NCI-H187 treated with DMSO at 0.1 percent for 48 hours (cell line): ENCODE measurements at places on chromosomes 2 and 18.

- no peak for DNase-seq
These were observed 188.2 kb downstream of the LDLRAD4 start for GRCh38 chr18:13406736-13407135.

DNA sequence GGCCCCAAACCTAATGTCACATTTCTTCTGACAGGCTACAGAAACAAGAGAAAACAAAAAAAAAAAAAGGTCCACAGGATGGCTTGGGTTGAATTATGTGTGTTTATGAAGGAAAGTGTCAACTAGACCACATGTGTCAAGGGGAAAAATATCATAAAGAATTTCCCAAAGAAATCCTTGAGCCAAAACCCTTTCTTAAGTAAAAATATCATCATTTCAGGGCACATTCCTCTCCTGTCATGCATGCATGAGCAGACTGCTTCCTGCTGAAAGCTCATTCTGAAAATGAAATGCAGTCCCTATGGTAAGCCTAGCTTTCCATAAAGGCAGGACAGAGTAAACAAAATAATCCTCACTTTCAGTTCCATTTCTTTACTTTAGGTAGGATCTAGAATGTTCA lies 85.7 kb upstream of the RBBP8 start:
- no peak for DNase-seq

GRCh38 chr2:238501311-238501710 lies 74.6 kb downstream of the ASB1 start:
- no peak for DNase-seq

DNA sequence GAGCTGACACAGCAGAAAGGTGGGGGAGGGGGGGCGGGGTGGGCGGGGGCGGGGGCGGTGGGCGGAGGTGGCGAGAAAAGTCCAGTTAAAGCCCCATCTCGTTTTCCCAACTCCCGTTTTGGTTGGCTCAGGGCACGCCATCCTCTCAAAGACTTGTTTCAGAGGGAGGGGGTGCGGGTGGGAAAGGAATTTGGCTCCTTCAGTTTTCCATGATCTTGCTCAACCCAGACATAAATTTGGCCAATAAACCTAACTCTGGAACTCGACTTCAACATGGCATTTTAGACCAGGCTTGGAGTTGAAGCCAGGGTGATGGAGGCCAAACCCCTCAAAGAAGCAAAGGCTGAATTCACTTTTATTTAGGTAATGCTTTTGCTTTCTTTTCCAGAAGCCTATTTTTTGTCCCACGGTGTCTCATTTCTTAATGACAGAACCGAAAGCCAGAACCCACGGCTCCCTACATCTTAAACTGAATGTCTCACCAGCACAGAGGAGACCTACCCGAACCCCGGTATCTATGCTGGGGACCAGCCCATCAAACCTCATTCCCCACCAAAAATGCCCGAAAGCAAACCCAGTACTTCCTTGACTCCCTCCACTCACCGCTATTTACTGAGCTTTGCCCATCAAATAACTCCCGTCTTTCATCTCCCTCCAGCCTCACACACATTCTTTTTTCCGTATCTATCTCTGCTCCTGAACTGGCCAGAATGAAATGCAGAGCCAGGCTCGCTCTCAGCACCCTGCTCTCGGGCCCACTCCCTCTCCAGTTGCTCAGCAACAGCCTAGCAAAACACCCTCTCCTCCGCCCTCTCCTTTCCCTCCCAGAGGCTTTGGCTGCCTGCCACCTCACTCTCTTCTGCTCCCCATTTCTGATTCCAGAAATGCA lies 4.3 kb downstream of the IGFBP5 start:
- DNase-seq, result peak; percentile 25

- DNase-seq, result no peak
These were observed 30.5 kb downstream of the GALNT14 start for GRCh38 chr2:31107591-31108300.

DNA sequence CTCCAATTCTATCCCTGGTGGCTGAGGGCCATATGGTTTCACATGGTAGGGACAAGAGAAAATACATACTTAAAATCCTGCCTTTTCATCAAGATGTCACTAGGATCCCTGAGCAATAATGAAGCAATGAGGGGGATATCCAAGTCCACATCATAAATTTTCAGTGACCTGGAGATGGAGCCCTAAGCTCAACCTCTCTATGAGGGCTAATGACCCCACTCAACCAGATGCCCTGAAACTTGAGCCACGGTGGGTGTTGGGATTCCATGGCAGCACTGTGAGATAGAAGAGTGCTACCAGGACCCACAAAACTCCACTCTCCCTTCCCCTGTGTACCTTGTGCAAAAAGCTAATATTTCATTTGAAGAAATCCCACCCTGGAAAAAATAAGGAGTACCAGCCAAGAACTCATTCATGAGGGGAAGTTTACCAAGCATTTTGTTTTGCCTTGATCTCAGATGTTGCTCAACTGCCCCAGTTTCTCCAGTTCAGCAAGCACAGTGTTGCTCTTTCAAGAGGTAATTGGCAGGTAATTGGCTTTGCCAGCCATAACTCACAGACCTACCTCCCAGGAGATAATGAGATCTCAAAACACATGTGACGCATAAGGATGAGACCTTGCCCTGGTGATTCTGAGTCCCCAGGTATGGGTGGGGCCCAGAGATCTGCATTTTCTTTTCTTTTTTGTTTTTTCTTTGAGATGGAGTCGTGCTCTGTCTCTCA lies 51.0 kb upstream of the TTC39C start:
- DNase-seq, result no peak

DNA sequence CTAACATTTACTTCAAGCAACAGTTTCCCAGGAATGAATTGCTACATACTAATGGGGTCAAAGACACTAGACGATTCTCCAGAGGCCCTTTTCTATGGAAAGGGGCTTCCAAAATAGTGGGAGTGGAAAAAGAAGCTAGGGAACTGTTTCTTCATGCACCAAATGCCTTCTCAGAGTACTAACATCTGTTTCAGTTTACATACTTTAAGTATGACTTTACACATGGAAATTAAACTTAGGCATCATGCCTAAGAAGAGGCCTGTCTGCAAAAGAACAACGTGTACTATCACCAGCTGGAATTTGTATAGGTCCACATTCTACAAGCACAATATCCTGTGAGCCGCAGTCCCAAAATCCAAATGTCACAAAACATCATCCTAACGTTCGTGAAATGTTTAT lies 29.4 kb upstream of the WDR75 start:
- no peak for DNase-seq

- no peak for DNase-seq
These were observed 73.9 kb downstream of the MARCO start for GRCh38 chr2:119015845-119016244.

DNA sequence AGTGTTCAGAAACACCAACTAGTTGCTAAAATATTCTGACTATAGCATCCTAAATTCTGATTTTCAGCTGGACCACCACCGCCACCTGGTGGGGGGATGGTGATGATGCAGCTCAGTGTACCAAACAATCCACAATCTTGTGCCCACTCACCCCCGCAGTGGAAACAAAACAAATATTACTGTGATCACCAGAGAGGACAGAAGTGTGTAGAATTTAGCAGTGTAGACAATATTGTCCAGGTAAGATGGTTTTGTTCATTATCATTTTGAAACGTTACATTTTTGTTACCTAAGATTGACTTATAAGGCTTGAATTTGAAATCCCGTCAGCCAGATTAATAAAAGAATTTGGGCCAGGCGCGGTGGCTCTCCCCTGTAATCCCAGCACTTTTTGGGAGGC lies 31.7 kb upstream of the UBXN4 start:
- no peak for DNase-seq

DNA sequence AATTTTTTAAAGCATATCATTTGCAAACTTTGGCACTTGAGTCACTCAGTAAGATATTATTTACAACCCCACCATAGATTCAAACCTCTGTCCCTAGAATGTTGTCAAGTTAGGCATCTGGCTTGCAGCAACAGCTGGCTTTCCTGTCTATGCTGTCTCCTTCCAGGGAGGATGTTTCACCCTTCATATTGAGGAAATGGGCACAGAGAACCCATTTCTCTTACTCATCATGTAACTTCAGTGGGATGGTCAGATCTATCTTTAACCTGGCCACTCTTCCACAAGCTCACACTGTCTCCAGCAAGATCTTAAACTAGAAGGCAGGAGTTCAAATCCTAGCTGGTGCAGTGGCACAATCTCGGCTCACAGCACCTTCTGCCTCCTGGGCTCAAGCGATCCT lies 15.8 kb downstream of the LCT start:
- no peak for DNase-seq

GRCh38 chr2:207533461-207534008 lies 3.8 kb downstream of the CREB1 start:
- no peak for DNase-seq

- DNase-seq, result no peak
These were observed 36.0 kb upstream of the UBE2E3 start for GRCh38 chr2:180944372-180944771.

DNA sequence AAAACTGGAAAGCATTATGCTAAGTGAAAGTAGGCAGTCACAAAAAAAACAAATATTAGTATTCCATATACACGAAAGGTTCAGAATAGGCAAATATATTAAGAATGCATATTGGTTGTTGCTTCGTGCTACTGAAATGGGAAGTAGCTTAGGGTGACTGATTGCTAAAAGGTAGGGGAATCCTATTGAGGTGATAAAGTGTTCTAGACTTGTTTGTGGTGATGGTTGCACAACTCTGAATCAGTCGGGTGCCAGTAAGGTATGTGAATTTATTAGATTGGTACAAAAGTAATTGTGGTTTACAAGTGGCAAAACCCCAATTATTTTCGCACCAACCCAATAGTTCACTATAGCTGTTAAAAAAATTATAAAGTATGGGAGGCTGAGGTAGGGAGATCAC lies 20.7 kb downstream of the USP34 start:
- no peak for DNase-seq

DNA sequence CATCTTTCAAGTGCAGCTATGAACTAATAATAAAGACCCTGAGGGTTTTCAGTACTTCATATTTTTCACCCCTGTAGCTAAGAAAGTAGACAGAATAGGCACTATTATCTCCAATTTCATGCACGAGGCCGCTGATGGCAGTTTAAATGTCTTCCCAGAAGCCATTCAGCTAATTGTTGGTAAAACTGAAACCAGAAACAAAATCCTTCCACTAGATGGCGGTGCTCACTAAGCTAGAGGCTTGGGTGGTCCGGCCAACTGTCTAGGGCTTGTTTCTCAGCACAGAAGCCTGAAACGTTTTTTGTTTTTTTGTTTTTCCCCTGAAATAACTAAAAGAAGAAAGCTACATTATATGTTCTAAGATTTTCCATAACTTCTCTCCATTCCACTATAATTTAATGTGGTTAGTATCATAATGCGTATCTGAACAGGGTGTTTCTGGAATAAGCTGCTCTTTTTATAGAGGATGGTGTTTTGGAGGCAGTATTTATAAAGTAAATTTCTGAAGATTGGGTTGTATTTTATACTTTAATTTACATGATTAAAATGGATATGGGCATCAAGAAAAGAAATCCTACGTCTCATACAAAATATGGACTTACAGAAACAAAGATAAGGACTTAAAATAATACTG lies 159.4 kb downstream of the PIK3C3 start:
- DNase-seq, result peak; percentile 53

GRCh38 chr2:126372406-126372805 lies 283.6 kb upstream of the GYPC start:
- DNase-seq, result no peak

DNA sequence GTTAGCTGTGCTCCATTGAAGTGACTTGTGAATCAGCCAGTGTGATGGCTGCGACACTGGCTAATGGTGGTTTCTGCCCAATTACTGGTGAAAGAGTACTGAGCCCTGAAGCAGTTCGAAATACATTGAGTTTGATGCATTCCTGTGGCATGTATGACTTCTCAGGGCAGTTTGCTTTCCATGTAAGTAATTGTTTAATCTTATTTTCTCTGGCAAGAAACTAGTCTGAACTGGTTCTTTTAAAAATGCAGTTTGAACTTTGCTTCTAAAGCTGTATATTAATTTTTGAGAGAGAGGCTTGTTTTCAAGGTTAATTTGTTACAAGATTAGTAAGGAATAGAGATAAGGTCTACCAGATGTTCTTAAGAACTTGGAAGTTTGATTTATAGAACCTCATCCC lies 46.7 kb downstream of the GLS start:
- no peak for DNase-seq

GRCh38 chr2:37851828-37852584 lies 73.1 kb upstream of the RMDN2 start:
- DNase-seq, result no peak

GRCh38 chr2:19876751-19877150 lies 25.0 kb downstream of the TTC32 start:
- no peak for DNase-seq

DNA sequence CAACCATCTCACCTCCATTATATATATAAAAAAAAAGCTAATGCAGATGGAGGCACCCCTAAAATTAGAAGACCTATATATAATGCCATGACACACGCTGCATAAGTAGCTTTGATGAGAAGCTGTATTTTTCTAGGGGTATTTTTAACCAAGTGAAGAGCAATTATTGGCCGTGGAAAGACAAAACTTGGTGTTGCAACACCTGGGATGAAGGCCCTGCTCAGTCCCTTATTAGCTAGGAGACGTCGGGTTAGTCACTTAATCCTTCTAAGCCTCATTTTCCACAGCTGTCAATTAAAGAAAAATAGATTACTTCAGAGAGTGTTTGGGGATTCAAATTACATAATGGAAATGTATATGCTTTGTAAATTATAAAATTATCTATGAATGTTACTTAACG lies 63.0 kb downstream of the WDR75 start:
- DNase-seq, result no peak

GRCh38 chr2:241275910-241276309 lies 39.6 kb downstream of the HDLBP start:
- no peak for DNase-seq

- peak; percentile 69 for DNase-seq
These were observed 47.4 kb upstream of the DNAJC10 start for GRCh38 chr2:182668671-182669070.

DNA sequence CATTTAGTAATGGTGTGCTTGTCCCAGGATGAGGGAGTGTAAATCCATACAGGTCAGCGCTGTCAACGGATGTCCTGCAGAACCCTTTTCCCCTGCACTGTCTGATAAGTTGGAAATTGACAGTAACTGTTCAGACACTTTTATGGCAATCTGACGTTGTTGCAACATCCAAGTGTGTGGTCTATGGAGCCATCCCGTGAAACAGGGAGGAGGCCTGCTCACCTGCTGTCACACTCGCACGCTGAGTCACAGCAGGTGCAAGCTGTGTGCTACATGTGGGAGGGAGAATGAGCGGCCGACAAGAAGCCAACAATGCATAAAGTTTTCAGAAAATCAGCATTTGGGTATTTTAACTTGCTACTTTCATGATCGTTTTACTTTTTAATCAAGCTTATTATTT lies 43.7 kb upstream of the RMDN2 start:
- DNase-seq, result no peak

DNA sequence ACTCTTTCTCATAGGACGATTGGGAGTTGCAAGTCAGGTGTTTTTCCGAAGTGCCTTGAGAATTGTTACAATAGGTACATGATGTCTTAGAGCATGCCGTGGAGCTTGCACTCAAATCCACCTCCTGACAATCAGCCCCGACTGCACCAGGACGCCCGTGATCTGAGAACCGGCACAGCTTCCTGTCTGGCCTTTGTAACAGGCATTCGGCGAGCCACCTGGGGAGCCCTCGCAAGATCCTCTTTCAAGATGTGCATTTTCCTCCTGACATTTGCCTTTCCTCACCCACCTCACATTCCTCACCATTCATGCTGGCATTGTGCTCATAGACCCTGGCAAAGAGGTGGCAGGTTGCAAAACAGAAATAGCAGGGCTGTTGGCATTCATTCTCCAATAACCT lies 427.3 kb downstream of the GALR1 start:
- DNase-seq, result no peak

GRCh38 chr2:102100371-102101096 lies 42.0 kb upstream of the IL1R1 start:
- DNase-seq, result no peak
